ENCODE measurements at places on chromosomes 7 and 10.

- no peak for DNase-seq
These were observed 27.5 kb upstream of the RELN start for GRCh38 chr7:104017001-104017400.

DNA sequence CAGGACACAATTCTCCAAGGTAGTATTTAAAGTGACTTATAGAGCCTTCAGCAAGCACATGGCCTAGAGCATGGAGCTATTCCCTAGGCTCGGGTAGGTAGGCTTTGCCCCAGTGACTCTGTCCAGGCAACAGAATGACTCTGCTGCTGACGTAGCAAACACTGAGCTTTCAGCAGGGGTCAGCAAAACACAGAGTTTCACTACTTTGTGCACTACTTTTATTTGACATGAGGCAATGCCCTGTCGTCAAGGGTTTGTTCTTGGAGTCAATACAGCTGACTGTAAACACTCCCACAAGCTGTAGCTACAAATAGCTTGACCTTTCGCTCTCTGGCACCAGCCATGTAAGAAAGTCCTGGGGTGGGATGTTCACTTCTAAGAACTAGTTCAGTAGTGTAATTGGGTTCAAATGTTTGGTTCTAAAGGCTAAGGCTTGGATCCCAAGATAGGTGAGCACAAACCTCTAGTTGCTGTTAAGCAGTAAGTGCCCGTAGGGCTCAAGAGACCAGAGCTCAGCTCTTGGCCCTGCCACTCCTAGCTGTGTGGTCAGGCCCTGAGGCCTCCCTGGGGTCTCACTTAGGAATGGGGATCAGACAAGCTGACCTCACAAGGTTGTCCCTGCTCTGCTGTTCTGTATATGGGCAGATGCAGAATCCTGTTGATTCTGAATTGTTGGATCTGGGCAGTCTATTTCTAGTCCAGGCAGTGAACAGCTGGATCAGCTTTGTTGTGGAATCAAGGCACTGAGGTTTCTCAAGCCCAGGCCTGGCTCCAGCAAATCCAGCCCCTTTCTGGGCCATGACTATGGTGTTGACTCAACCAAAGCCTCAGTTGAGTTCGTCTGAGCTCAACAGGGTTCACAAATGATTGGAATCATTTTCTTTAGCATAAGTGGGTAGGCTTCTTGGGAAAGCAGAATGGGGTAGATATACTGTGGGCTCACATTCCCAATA is 10.7 kb downstream of the NODAL start:
- DNase-seq: no peak

GRCh38 chr7:156204820-156205219 is 392.6 kb upstream of the SHH start:
- no peak for DNase-seq

GRCh38 chr10:71312811-71313789 is 6.0 kb upstream of the SLC29A3 start:
- no peak for DNase-seq

GRCh38 chr7:151529842-151530241 is 10.1 kb upstream of the RHEB start:
- DNase-seq: no peak

- DNase-seq: no peak
These were observed 319.2 kb downstream of the CDC14C start for GRCh38 chr7:49243521-49243920.

Measured in non-pigmented ciliary epithelial cell (primary cell).